ENCODE measurements at places on chromosomes 6 and 20.
A peak's percentile ranks its signal among the peaks of the same experiment; 100 is the strongest.

DNA sequence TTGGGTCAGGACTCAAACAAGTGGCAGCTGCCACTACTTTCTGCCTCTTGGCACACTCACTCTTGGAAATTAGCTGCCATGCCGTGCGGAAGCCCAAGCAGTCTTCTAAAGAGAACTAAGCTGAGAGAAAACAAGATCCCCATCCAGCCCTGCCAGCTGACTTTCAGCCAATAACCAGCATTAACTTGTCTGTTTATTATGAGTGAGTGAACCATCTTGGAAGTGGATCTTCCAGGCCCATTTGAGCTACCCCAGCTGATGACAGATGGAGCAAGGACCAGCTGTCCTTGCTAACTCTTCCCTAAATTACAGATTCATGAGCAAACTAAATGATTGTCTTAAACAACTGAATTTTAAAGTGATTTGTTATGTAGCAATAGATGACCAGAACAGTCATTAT lies 73.9 kb upstream of the RBM24 start:
- no peak for DNase-seq

- DNase-seq, result no peak
Observed at GRCh38 chr6:111817451-111818120, 55.7 kb downstream of the FYN start.

DNA sequence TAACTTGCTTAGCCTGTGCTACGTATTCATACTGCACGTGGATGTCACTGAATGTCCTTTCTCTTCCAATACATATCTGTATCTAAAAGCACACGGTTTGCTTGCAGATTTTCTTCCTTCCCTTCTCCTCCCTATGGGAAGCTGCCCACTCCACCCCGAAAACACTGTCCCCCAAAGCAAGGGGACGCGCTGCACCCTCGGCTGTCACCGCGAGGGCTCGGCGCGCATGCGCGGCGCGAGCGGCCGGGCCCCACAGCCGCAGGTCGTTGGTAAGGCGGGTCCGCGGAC lies 659 bp downstream of the TMX4 start:
- peak; percentile 75 for DNase-seq

DNA sequence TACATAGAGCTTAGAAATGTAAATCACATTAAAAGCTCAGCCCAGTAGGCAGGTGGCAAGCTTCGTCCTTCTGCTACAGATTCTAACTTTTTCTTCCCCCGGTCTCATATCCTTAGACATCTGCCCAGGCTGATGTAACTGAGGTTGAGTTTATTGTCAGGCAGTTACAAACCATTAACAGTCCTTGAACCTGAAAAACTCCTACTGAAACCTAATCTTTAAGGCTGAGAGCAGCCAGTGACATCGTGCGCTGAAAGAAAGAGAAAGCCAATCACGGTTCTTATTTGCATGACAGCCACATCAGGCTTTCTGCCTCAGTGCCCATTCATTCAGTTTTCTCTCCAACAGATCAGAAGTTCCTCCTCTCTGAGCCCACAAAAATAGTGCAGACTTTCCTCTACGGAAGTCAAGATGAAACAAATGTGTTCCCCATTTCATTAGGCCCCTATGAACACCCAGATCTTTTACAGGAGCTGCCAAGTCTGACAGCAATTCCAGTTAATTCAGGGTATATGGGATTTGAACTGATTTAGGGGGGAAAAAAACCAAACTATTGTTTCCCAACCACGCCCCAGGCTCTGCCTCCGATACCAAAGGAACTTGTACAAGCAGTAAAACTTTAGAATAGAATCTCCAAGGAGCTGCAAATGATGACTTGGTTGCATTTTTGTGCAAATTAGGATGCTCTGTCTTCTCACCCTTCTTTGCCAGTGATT lies at the start of gene NHSL1:
TSS of gene NHSL1 (minus strand) at position 192 of the 716 bp plus-strand sequence. CDS start 204 bp downstream, outside the sequence.
- no peak for DNase-seq

DNA sequence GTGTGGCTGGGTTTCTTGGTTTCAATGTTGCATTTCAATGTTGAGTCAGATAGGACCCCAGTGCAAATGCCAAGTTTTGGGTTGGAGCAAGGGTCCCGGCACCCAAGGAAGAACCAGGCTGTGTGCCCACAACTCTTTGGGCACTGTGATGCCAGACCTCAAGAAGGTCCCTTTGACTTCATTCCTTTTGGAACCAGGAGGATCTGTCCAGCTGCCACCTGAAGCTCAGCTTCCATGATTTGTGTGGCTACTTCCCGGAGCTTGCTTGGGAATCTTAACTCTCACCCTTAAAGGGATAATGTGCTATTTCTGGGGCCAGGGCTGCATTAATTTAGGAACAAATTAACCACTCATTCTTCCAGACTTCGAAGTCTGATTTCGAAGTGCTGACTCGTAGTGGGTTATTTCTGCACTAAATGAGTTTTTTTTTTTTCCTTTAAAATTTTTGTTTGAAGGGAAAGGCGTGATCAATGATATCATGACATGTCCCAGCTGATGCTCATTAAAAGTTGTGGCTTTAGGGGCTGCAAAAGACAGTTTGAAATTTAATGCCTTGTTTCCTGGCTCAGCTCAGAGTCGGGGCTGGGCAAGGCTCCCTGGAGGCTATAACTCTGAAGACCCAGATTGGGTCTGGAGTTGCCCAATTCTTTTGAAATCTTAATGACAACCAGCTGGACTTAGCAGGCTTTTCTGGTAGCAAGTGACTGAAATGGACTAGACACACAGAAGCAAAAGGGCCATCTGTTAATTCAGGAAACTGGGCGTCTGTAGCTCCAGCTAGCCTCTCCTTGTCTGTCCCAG lies 24.0 kb upstream of the PHACTR3 start:
- no peak for DNase-seq

- no peak for DNase-seq
Observed at GRCh38 chr6:37005061-37005810, at the start of gene FGD2. FGD2 (plus strand) TSS chr6:37005655; CDS start chr6:37005818, 163 bp downstream.

DNA sequence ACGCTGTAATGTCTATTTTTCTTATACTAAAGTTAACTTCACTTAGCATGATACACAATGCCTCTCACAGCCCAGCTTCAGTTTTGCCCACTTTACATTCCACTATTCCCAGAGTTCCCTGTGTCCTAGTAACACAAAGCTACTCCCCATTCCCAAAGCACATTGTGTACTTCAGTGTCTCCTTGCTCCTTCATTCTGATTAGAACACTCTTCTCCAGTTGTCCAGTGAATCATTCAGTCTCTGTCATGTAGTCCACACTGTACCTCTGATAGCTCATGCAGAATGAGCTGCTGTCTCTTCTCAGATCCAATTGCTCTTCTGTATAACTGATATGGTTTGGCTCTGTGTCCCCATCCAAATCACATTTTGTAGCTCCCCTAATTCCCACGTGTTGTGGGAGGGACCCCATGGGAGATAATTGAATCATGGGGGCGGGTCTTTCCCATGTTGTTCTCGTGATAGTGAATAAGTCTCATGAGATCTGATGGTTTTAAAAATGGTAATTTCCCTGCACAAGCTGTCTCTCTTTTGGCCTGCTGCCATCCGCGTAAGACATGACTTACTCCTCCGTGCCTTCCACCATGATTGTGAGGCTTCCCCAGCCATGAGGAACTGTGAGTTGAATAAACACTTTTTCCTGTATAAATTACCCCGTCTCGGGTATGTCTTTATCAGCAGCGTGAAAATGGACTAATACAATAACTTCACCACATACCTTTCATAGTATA lies 2.1 kb upstream of the TMX4 start:
- DNase-seq, result no peak

DNA sequence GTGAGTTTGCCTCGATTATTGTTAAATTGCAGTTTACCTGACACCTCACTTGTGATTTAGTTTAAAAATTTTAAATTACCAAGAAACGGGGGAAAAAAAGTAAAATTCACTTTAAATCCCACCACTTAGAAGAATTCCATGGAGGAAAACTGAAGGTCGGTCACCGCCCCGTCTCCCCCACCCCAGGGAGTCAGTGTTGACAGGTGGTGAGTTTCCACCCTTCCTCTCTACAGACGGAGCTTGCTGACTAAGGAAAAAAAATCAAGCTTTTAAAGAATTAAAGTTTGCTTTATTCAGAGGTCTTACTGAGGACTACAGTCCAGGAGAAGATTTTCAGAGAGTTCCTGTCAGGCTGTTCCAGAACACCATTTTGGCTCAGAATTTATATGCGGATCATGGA lies 42.3 kb downstream of the SLC22A1 start:
- no peak for DNase-seq

DNA sequence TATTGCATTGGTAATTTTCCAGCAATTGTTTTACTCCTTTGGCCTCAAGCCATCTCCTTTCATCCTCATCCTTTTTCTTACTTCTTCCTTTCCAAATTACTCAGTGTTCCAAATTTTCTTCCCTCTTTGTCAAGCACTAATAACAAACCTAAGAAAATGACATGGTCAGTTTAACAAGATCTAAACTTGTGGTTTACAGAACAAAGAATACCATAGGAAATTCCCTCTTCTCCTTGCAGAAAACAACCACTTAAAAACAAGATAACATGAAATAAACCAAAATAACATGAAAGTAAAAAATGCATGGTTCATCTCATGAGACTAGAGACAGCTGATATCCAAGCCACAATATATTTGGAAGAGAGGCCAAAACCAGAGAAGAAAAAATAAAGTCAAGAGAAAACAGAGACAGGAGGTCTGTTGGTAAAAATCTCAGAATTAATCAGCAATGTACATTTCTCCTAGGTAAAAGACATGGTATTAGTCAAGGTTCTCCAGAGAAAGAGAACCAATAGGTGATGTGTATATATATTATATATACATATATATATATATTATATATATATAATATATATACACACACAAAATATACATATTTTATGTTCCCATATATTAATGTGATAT lies 51.0 kb upstream of the SENP6 start:
- no peak for DNase-seq

DNA sequence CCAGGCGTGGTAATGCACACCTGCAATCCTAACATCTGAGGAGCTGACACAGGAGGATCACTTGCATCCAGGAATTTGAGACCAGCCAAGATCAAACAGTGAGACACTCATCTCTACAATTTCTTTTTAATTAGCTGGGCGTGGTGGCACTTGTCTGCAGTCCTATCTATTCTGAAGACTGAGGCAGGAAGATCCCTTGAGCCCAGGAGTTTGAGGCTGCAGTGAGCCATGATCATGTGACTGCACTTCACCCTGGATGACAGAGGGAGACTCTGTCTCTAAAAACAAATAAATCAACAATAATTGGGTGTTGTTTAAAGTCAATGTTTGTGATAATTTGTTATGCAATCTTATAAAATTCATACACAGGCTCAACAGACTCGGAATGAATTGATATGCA lies 18.0 kb upstream of the HLA-A start:
- DNase-seq, result no peak

GRCh38 chr20:2697768-2698167 lies 5.2 kb downstream of the EBF4 start:
- no peak for DNase-seq

GRCh38 chr6:112951829-112952228 lies 604.7 kb downstream of the RFPL4B start:
- DNase-seq, result no peak

DNA sequence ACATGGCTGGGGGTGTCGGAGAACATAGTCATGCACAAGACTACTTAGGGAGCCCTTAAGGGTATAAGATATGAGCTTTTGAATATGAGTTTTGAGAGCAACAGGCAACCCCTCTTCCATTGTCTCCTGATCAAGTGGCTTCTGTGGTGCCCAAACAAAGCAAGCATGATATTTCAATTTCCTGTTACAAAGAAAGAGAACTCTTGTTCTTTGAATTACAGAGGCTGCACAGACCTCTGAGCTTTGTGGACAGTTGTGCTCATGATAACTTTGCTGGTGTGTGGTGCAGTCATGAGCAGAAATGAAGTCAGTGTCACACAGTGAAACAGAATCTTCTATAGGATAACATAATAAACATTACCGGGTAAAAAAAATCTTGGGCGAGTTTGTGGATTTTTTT lies 66.8 kb upstream of the THEMIS start:
- no peak for DNase-seq

- peak; percentile 74 for DNase-seq
Observed at GRCh38 chr6:11236076-11236750, 3.7 kb upstream of the NEDD9 start.

GRCh38 chr20:61146023-61146422 lies 106.0 kb upstream of the CDH4 start:
- DNase-seq, result no peak

- DNase-seq, result no peak
Observed at GRCh38 chr6:153130515-153131036, 506 bp downstream of the RGS17 start.

DNA sequence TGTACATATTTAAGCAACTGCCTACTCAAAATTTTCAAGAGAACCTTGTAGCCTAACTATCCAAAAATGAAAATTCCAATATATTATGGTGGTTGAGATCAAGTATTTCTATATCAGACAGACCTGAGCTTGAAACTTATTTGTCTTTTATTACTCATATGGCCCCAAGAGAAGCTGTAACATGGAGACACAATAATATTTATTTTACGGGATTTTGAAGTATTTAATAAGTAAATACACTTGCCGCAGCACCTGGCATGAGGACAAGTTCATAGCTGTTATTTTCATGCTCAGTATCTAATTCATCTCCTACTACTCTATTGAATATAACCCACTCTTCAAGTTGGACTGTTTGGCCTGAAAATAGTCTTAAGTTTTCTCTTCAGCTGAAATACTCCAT lies 28.0 kb downstream of the PTPRK start:
- DNase-seq, result no peak

DNA sequence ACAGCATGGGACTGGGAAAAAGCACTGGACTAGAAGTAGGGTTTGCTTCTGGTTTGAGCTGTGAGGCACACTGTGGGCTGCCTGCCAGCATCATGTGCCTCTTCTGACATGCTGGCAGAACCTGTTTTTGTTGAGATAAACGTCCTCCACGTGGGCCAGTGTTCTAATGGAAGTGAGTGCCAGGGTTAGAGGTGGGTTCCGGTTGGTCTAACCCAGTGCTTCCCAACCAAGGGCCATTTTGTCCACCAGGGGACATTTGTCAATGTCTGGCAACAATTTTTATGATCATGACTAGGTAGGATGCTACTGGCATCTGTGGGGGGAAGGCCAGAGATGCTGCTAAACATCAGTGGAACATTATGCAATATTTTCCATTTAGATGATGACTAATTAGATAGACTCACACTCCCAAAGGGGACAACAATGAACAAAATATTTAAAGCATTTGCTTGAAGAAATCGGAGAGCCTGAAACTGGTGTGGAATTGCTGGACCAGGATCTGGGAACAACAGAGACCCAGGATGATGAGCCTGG lies 7.8 kb upstream of the APMAP start:
- no peak for DNase-seq

DNA sequence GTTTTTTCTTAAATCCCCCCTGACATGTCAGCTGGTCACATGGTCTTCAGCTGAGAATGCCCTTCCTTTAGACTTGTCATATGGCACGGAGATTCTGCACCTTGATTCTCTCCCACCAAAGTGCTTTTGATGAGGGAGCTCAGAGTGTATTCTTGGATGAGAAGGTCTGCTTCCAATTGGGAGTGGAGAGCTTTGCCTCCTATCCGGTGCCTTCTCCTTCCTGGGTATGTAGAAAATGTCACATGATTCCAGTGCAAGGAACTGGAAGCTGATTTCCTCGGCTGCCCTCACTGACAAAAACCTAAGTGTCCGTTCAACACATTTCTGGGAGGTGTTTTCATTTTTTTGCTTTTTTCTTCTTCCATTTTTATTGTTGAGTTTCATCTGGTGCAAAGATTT lies 197.2 kb downstream of the TFAP2C start:
- DNase-seq, result no peak

- no peak for DNase-seq
Observed at GRCh38 chr6:112145080-112145573, 57.7 kb downstream of the FAM229B start.

GRCh38 chr20:38260025-38260377 lies 534 bp downstream of the KIAA1755 start:
- DNase-seq, result no peak

Data from activated CD4-positive, alpha-beta memory T cell treated with anti-CD3 and anti-CD28 coated beads for 36 hours (primary cell).